ENCODE measurements at places on chromosomes 6 and 20.
A peak's percentile ranks its signal among the peaks of the same experiment; 100 is the strongest.

DNA sequence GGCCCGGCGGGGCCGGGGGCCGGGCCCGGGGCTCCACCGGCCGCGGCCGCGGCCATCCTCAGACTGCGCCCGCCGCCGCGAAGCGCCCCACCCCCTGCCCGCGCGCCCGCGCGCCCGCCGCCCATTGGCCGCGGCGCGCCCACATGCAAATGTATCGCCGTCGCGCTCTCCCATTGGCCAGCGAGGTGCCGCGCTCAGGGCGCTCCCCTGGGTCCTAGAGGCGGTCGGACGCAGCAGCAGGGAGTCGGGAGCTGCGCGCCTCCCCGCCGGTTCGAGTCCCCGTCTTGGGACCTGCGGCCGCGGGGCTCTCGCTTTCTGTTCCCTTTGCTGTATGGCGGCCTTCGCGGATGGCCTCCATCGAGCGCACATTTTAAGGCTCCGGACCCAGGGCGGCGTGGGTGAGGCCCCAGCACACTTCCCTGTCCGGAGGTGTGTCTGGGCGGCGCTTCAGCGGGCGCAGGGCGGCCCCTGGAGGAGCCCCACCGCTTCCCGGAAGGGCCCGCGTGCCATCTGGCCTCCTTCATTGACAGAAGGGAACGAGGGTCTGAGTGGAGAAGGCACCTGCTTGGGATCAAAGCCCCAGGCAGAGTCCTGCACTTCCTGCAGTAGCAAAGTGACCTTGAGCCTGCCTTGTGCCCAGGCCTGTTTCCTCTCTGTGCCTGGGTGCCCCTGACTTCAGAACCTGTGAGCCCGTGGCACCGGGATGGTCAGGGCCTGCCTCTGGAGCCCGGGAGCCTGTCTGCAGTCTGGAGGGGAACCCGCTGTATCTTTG lies at the start of gene CABLES2:
CABLES2 (minus strand) TSS at position 65 of the 772 bp plus-strand sequence; CDS start at position 56, 9 bp downstream.
- DNase-seq, result peak; percentile 82

- no peak for DNase-seq
Measured at GRCh38 chr6:140252099-140252498, 877.7 kb upstream of the CITED2 start.

GRCh38 chr6:110448846-110449540 lies 27.4 kb downstream of the SLC22A16 start:
- DNase-seq, result no peak

DNA sequence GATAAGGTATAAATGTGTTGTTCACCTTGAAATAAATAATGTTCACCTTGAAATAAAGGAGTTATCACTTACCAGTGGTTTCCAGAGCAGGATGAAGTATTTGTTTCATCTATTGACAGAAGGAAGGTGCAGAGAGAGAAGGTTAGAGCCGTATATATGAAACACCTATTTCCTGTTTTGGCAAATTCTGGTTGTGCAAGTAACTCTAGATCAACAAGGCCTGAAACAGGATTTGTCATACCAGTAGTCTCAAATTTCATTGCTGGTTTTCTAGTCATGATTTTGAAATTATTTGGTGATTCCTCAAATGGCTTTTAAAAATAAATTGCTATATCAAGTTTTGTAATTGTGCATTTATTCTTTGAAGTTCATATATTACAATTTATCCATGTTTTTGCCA lies at the start of gene CRISP3:
CRISP3 (minus strand) TSS at position 130 of the 400 bp plus-strand sequence; CDS start at position 109, 21 bp downstream.
- no peak for DNase-seq

DNA sequence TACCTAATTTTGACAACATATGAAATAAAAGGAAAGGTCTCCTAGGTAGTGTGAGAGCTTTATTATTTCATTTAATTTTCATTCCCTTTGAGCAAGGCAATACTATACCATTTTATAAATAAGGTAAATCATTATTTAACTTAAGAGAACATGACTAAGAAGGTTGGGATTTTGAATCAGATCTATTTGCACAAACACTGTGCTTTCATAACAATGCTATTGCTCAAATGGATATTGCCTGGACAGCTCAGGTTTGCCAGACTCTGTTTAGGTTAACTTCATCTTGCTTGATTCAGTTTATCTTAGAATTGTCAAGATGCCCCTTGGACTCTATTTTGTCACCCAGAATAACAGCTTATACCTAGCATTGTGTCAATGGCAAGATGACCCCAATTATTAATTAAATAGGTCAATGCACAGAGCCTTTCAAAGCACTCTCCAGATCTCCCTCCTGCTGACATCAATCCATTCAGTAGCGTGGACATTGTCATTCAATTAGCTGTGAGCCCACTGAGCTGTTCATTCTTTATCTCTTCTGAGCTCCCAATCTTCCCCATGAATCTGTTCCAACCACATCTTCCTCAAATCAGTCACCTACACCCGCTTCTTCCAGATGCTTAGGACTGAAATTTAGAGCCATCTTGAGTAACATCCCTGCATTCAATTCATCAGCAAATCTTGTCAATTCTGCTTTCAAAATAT lies 42.1 kb upstream of the TMEM30A start:
- DNase-seq, result no peak

GRCh38 chr20:63519668-63520503 lies 679 bp upstream of the PPDPF start:
- peak; percentile 54 for DNase-seq

GRCh38 chr6:41284726-41285125 lies 1.8 kb downstream of the TREM1 start:
- DNase-seq, result no peak

DNA sequence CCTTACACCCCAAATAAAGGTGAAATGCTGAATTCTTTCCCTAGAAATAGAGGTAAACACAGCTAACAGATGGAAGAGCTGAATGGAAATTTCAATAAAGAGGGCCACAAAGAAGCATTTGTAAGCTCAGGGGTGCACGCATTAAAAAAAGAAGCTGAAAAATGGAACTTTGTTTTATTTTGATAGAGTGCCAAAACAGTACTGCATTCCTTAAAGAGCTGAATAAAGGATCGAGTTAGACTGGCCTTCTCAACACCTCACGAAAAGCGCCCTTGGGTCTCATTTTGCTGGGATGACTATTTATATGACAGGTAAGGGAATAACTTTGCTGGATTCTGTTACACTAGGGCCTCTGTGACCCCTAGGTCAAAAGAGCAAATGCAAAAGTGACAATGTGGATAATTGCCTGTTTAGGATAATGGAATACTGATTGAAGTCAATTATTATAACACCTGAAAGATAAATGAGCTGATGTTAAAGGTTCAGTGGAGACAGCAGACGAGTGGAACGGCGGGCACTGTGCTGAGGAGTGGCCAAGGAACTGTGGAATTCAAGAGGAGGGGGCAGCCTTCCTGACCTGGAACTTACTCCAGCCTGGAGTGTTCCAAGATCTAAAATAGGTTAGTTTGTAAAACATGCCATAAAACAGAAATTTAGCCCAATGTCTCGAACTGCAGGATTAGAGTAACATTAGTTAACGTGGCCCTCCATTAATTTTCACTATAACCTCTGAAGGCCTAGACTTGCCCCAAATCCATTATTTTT lies 168.4 kb downstream of the FOXC1 start:
- DNase-seq, result no peak

Data from effector CD8-positive, alpha-beta T cell (primary cell).